Stimulated activated CD8-positive, alpha-beta memory T cell treated with anti-CD3 and anti-CD28 coated beads, Interleukin-12 subunit alpha, Interleukin-12 subunit beta, amount 100 ng/mL, for 1 hour (primary cell): ENCODE measurements at places on chromosomes 3 and 15.

GRCh38 chr3:25576831-25577454, 87.8 kb downstream of the TOP2B start:
- no peak for DNase-seq

DNA sequence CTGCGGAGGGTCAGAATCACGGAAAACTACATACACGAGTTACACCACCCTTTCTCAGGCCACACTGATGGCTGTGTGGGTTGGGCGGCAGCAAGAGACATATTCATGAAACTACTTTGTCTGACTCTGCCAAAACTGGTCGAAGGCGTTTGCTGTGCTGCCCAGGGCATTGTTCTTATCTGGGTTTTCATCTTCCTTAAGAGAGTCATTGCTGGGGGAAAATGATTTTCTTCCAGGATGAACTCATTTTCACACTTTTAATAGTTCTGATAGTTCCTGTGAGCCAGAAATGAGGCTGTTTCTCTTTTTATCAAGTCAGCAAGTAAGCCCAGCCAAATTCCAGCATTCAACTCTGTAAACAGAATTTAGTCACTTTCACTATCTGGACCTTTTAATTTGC, 47.6 kb downstream of the TRIM71 start:
- DNase-seq = no peak

DNA sequence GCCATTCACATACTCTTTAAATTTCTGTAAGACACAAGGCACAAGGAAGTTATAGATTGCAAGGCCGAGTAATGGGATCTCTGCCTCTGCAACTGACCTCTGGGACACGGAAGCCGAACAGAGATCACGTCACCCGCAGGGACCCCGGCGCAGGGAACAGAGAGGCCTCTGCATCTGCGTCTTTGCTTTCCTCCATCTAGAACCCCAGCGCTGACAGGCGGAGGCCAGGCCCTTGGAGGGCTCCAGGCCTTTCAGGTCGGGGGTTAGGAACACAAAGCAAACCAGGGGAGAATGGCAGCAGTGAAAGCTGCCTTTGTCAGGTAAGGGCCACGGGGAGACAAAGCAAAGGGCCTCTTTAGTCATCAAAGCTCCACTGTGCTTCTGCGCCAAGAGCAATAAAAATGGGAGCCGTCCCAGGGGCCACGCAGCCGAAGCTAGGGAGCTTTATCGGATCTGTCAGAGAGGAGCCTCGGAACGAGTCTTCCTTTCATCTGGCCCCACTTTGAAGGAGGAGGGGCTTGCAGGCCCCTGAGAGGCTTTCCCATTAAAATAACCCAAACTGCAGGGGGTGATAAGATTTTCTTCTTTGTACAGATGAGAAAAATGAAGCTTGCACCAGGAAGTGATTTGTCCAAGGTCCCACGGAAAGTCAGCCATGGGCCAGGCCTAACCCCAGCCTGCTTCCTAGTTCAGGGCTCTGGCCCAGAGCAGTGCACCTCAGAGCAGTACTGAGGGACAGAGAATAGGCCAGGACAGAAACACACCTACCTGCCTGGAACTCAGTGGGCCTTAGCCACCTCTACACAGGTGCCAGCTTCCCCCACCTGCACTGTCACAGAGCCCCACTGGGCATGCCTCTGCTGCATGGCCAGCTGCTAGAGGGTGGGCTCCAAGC, 84.4 kb upstream of the RAD18 start:
- no peak for DNase-seq

- no peak for DNase-seq
These were observed 56.1 kb upstream of the HERC1 start for GRCh38 chr15:63889831-63890230.

GRCh38 chr3:159364511-159364910, 562.7 kb downstream of the MFSD1 start:
- no peak for DNase-seq

- DNase-seq = no peak
These were observed 72.9 kb downstream of the MOBP start for GRCh38 chr3:39540162-39540921.

DNA sequence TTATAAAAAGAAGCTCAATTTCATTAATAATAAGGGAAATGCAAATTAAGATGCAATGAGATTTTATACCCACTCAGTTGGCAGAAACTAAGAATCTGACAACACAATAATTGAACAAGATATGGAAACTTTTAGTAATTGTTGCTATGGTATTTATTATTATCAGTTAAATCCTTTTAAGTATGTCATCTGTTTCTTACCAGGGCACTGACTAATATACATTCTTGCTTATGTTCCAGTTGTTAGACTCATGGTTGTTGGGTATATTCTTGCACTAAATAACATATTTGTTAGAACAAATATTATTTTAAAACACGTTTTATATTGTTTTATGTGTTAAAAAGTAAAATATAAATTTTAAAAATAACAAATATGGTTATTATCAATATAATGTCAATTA, 690.3 kb downstream of the MECOM start:
- no peak for DNase-seq

GRCh38 chr3:24545887-24546286, 51.2 kb upstream of the THRB start:
- DNase-seq = no peak

DNA sequence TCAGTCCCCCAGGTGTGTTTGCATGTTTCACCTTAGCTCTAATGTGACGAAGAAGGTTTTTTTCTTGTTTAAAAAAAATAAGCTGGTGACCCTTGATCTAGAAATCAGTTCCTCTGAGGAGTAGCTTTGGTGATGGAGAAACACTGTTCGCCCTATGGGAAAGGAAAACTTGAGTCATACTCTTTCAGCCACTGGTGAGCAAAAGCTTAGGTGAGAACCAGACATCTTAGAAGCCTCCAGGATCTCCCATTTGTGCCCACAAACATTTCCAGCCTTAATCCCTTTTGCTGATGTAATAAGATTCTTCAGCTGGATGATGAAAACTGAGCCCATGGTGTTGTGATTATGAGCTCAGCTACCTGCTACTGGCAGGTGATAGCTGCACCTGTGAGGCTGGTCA, 37.8 kb downstream of the SLC27A2 start:
- no peak for DNase-seq

- no peak for DNase-seq
These were observed 2.7 kb downstream of the FBN1 start for GRCh38 chr15:48642795-48643194.

DNA sequence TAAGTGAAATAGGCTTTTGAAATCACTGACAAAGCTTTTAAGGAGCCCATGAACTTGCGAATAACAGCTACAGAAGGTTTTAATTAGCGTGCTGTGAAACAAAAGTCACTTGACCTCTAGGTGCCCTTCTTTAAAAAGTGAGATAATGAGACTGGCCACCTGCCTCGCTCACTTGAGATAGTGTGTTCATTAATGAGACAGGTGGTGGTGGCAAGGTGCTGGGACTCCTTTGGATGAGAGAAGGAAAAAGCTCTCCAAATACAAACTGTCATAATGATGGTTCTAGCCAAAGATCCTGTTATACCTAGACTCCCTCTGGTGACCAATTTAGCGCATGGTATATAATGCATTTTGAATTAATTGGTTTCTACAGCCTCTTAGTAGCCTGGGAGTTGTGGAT, 22.7 kb upstream of the IREB2 start:
- no peak for DNase-seq

DNA sequence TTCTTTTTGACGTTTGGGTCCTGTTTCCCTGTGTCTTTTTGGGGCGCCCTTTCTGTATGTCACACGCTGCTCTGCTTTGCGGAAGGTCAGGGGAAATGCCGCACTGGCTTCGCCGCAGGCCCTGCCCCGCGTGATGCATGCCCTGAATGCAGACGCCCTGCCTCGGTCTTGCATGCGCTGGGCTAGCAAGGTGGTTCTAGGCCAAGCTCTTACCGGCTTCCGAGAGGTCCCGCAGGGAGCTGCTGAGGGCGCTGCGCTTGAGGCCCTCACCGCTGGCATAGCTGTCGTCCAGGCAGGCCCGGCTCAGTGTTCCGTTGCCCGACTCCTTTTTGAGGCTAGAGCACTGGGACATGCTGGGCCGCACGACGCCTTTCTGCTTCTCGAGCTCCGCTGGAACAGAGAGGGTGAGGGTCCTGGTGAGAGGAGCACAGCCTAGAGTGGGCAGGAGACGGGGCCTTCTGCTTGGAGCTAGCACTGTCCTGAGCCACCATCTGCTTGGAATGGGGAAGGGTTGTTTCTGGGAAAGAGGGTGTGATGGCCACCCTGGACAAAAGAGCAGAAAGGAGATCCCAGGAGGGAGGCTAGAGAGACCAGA, 66.9 kb upstream of the RPL32 start:
- DNase-seq = no peak

DNA sequence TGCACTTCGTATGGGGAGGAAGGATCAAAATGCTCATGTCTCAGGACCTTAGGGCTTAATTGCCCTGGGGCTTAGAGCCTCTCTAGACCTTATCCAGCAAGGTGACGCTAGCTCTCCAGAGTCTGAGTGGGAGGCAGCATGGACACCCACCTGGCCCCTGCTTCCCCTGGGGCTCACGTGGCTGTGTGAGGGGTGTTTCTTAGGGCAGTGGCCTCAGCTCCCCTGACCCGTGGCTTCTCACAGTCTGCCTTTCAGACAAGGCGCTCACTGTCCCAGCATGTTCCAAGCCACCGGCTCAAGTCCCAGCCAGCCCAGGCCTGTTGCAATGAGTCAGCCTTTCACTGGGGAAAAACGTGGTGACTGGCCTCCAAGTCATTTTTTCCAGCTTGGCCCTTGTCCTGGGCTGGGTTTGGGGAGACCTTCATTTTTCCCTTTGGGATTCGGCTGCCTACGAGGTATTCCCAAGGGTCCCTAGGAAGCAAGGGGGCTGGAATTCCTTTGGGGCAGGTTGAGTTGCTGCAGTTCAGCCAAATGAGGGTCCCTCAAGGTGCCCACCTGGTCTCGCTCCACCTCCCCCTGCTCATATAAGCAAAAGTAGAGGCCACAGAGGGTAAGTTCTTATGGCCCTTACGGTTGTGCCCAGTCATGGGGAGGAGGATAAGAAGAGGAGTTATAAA, 15.7 kb downstream of the BHLHE40 start:
- no peak for DNase-seq

- DNase-seq = no peak
These were observed 365.1 kb upstream of the SLCO3A1 start for GRCh38 chr15:91488452-91488851.

GRCh38 chr3:14411166-14411526, 8.7 kb downstream of the SLC6A6 start:
- no peak for DNase-seq

- DNase-seq = no peak
These were observed 288.8 kb downstream of the ZBTB20 start for GRCh38 chr3:114858329-114858728.

DNA sequence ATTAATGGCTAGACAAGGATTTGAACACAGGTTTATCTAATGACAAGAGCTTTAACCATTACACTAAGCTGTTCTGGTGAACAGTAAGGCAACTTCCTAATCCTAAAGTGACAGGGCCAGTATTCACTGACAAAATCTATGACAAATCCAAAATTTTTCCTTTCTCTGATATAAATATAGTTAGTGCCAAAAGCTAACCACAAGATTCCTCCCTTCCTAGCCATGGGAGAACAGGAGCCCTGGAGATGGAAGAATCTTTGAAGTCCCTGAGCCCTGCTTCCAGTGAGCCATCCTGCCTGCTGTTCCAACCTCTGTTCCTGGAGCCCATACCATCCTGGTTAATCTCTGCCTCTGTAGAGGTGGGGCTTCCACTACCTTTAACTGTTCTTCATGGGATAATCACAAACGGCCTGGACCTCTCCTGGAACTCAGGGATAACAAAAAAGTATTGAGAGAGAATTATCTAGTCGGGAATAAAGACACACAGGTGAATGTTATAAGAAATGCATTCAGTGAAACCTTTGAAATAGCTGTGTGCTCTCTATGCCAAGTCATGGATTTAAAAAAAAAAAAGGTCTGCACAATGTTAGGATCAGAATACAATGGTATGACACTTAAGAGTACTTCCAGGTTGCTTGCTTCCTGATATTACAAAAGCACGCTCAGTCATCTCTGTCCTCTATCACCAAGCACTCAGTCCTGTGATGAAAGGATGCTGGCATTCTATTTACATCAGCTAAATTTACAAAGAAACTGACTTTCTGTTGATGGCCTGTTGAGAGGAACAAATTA, 235.8 kb downstream of the SUCLG2 start:
- DNase-seq = no peak

- no peak for DNase-seq
These were observed 353.9 kb downstream of the PTPRG start for GRCh38 chr3:61915296-61915695.

DNA sequence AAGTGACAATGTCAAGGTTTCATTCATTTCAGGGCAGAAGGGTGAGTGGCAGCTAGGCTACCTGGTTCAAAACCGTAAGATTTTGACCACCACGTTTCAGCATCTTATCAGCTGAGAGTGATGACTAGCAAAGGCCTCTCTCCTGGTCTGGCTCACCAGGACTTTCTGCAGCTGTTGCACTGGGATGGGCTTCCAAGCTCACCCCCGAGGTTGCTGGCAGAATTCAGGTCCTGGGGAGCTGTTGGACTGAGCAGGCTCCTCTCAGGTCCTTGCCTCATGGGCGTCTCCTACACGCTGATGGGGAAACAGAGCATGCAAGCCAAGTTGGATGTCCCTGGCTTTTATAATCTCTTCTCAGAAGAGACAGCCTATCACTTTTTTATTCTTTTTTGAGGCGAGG, 88.8 kb upstream of the RNU6-1 start:
- no peak for DNase-seq

- DNase-seq = no peak
These were observed 5.0 kb upstream of the TNK2 start for GRCh38 chr3:195913382-195913781.

- DNase-seq = no peak
These were observed 153.5 kb downstream of the MECOM start for GRCh38 chr3:169509780-169510692.

DNA sequence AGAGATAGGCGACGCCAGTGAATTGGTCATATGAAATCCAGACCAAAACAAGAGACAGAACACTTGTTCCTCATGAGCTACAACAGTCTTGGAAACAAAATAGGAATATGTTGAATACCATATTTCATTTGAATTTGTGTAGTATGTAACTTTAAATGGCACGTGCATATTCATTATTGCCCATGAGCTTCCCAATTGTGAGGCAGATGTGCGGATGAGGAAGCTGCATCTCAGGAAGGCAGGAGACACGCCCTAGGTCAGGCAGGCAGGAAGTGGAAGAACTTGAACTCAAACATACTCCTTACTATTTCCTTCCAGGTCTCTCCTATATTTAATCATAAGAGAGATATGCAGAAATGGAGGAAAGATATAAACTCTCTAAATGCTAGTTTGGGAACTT, 106.8 kb upstream of the SLC2A2 start:
- DNase-seq = no peak

DNA sequence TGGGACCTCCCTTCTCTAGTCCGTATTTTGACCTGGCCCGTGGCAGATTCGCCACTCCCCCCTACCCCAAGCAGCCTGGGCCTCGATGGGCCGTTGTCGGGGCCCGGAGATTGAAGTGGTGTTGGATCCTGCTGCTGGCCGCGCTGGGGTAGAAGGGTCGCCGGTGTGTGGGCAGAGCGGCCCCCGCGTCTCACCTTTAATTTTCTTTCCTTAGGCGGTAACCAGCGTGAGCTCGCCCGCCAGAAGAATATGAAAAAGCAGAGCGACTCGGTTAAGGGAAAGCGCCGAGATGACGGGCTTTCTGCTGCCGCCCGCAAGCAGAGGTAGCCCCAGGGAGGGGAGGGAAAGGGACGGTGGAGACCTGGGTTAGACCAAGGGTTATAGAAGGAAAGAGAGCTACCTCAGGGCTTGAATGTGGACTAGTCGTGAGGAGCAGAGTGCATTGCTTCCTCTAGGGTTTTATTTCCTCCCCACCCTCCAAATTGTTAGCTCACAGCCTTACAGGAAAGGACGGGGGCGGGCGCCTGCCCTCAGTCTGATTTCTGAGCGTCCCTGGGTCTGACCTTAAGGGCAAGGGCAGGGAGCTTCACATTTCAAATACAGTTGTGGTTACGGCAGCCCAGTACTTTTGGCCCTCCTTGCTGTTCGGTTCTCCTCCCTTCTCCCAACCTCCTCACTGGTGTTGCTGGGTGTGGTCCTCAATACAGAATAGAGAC, 799 bp downstream of the SERF2 start:
- DNase-seq = no peak
